ENCODE measurements at places on chromosomes 4 and X.

- no peak for DNase-seq
These were observed 89.0 kb upstream of the BMPR1B start for GRCh38 chr4:94668724-94669123.

DNA sequence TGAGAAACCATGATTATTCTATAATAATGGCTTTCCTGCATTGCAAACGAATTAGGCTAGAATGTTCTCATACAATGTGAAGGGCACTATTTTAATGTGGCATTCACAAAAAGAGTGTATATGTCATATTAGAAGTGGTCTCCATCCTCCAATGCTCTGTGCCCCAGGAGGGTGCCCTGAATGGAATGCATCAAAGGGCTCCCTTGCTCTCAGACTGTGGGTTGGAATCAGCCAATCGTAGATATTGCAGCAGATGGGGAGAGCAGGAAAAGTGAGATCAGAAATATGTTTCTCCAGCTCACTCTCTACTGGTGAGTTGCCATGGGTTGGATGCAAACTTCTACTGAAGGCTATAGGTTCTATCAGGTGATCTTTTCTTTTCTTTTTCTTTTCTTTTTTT is 11.9 kb upstream of the NSUN7 start:
- no peak for DNase-seq

DNA sequence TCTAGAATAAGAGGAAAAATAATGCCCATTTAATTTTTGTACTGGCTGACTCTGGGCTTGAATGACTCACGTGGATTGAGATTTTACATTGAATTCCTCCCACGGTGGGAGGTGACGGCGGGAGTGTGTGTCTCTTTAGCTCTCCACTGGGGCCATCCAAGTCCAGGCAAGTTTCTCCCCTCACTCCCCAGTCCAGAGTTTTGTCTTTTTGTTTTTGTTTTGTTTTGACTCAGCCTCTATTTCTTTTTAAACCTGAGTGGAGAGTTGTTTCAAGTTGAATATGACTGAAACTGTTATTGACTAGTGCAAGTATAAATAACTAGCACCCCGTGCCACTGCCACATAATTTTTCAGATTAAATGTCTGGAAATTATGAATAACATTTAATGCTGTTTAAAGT is 13.6 kb downstream of the CHST7 start:
- no peak for DNase-seq

DNA sequence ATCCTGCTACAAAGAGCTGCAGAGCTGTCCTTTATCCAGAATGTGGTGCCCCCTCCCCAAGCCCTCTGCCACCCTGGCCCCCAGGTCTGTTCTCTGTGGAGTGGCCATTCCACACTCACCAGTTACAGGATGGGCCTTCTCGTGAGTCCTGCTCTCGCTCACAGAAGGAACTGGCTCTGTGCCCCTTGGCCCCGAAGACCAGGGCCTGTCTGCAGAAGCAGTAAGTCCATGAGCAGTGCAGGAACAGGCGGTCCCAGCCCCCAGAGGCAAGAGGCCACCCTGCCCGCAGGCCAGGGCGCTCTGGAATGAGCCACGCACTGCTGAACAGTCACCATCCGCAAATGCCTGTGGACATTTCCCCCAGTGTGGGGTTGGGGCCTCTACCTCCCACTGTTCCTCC is 92.2 kb downstream of the DCTD start:
- DNase-seq = no peak

DNA sequence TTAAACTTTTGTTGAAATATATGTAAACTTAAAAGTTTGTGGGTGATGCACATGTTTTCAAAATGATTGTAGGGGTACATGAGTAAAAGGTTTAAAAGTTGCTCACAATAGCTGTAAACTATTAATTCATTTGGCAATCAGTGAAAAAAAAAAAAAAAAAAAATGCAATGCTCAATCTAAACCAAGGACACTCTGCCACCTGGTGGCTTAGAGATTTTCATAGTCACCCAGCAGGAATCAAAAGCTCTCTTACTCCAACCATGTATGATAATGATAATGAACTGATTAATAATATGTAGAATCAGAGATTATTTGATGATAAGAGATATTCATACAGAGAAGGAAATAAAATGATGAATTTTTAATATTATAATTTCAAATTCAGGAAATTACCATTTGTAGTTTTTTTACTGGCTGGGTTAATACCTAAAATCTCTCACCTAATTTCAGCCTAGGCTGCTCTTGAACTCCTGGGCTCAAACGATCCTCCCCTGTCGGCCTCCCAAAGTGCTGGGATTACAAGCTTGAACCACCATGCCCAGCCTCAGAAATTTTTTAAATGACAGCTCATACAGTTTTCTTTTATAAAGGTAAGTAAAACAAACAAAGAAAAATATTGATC is 46.9 kb upstream of the SLC25A4 start:
- DNase-seq = no peak
